ENCODE measurements at places on chromosomes 12 and 14.
A peak's percentile ranks its signal among the peaks of the same experiment; 100 is the strongest.

- DNase-seq, result no peak
Observed at GRCh38 chr12:112694065-112694464, 97.5 kb upstream of the RPH3A start.

GRCh38 chr12:6382982-6383381, 980 bp upstream of the LTBR start:
- no peak for DNase-seq

- DNase-seq, result no peak
Observed at GRCh38 chr12:111355201-111355925, 13.5 kb downstream of the PHETA1 start.

DNA sequence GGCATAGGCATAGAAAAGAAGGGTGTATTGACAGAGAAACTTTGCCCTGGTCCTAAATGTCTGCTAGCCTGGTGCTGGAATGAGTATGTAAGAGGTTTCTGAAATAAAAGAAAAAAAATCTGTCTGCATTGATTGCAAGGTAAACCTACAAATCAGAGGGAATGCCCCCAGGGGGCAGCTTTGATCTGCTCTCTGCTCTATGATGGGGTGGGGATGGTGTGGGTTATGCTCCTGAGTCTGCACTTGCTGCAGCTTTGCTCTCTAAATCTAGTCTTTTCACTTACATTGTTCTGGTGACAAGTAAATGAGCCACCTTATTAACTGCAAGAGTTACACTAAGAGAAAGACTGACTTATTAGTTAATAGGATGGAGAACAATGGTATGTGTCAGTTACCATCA, 468.4 kb upstream of the STXBP6 start:
- no peak for DNase-seq

DNA sequence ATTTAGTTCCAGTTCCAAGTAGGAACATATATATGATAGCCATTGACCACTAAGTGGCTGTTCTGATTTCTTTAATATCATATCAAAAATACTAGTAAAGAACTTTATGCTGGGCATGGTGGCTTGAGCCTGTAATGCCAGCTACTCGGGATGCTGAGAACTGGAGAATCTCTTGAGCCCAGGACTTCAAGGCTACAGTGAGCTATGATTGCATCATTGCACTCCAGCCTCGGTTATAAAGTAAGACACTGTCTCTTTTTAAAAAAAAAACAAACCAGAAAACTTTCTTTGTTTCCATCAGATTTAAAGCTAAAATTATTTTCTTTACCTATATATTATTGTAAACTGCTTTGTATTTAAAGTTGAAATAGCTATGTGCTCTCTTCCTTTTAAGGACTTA, 127.0 kb downstream of the SCAF11 start:
- peak; percentile 2 for DNase-seq

DNA sequence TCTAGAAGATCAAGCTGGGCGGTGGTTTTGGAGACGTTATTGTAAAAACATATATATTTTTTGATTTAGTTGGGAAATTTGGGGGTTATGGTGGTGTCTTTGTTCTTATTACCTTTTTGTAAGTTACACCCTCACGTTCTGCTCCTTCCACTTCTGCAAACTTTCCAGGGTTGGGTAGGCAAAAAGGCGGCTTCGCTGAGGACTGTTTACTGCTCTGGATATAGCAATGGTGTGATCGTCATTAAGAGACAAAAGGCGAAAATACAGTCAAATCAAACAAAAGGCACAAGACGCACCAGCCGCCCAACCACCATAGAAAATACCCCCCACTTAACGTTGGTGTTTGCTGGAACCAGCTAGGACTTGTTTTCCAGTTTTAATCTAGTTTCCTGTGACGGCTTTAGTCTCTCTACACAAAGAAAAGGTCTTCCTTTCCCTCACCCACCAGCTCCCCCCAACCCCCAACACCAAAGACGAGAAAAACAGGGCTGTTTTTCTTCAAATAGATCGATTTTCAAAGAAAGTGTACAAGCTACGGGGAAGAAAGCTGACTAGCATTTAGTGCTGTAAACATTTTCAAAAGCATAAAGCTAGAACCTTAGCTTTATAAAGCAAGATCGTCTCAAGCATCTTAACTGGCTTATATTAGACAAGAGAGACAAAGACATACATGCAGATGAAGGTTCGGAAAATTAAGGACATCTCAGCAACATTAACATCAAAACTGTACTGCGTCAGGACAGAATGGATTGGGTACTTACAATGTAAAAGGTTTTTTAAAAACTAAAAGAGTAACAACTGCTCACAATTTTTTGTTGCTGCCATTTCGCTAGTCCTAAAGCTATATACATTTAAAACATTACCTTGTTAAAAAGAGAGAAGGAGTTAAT, 2.0 kb upstream of the SETD1B start:
- peak; percentile 46 for DNase-seq

DNA sequence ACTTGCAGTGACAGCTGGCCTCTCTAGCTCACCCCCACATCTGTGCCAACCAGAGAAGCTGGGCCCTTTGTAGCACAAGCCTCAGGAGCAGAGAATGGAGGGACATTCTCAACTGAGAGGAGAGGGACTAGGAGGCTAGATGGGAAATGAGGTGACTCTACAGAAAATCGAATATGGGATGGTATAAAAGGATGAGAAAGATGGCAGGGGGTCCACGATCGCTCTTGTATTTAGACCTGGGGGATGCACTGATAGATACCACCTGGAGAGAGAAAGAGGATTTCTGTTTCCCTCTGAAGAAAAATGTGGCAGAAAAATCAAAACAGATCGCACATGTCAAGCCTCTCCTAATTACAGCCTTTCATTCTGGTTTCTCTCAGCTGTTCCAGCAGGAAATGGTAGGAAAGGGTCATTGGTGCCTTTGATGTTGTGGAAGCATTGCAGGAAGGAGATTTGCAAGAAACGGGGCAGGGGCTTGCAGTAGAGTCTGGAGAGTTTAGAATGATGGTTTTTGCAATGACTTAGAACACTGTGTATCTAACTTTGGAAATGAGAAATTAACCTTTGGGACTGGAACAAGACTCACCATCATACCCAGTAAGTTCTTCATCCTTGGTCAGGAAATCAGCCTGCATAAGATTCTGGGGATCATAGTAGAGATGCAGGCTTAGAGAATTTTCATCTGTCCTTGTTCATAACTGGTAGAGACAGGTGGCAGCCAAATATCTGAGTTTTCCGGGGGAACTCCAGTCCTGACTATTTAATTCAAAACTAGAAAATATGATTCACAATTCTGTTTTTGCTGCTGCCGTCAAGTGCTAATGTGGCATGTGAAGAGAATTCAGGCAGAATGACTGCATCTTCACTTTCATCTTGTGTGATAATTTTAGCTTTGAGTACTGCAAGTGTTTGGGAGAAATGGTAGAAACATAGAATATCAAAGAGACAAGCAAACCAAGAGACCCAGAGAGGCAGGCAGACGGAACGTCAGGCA, 98.8 kb downstream of the DAD1 start:
- no peak for DNase-seq

GRCh38 chr12:622416-622815, 40.8 kb downstream of the NINJ2 start:
- no peak for DNase-seq

GRCh38 chr14:68606176-68606575, 186.7 kb downstream of the ZFP36L1 start:
- no peak for DNase-seq

DNA sequence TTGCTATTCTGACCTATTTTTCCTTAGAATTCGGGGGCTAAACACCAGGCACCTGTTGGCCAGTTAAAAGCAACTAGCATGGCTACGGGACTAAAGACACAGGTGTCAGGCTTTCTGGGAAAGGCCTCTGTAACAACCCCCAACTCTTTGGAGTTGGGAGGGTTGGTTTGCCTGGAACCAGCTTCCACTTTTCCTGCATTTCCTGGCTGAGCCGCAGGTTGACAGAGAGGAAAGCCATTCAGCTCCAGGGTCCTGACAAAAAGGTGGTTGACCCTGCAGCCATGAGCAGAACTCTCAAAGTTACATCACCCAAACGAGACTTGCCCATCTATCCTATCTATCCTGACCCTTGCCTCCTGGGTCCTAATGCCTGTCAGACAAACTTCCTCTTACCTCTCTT, 375.4 kb upstream of the SFSWAP start:
- no peak for DNase-seq

GRCh38 chr12:93727911-93728310, 50.7 kb downstream of the CRADD start:
- no peak for DNase-seq

DNA sequence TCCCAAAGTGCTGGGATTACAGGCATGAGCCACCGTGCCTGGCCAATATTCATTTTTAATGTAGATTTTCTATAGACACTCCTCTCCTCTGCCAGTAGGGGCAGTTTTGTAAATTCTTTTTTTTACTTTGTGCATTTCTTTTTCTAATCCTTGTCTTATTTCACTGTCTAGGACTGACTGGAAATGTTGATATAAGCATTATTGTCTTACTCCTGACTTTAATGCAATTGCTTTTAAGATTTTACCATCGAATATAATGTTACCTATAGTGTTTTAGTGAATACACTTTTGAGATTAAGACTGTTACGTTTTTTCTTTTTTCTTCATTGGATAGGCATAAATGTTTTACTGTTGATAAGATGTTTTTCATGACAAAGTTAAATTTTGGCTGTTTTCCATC, 35.4 kb upstream of the EMP1 start:
- no peak for DNase-seq

GRCh38 chr12:100703868-100704267, 90.7 kb upstream of the ANO4 start:
- no peak for DNase-seq

- DNase-seq, result no peak
Observed at GRCh38 chr14:87967496-87967895, 25.5 kb downstream of the GALC start.

DNA sequence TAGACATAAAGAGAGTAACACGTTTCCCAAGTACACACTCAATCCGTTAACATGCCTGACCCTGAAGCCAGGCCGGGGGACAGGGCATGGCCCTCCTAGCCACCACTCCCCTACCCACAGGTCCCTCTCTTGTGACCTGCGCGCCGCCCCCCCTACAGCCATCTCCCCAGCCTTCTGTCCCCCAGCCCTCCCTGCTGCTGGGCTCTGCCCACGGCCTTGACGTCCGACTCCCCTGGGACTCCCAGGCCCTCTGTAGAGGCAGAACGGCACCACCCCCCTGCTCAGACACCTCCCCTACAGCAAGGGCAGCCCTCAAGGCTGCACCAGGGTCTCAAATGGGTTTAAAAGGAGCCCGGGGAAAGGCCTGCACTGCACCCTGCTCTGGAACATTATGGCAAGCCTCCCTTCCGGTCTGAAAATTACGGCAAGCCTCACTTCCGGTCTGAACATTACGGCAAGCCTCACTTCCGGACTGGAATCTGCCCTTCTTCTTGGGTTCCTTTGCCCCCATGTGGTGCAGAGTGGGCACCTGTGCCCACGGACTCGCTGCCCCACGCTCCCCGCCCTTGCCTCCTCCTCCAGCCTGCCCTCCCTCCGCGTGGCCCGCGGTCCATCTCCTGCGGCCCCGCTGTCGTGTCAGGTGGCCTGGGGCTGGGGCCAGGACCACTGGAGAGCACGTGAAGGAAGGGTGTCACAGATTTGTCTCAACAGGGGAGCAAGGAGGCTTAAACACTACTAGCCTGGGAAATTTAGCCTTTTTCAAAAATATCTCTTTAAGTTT, 77.6 kb downstream of the MOK start:
- peak; percentile 12 for DNase-seq

- DNase-seq, result no peak
Observed at GRCh38 chr14:94177806-94178205, 3.7 kb downstream of the PPP4R4 start.

- no peak for DNase-seq
Observed at GRCh38 chr14:72619881-72620280, 274.0 kb downstream of the DPF3 start.

GRCh38 chr14:28999656-29000055, 233.1 kb downstream of the FOXG1 start:
- DNase-seq, result no peak

GRCh38 chr14:92513966-92514843, 624 bp downstream of the RIN3 start:
- peak; percentile 34 for DNase-seq

GRCh38 chr14:92943855-92944570, 21.1 kb downstream of the CHGA start:
- DNase-seq, result no peak

DNA sequence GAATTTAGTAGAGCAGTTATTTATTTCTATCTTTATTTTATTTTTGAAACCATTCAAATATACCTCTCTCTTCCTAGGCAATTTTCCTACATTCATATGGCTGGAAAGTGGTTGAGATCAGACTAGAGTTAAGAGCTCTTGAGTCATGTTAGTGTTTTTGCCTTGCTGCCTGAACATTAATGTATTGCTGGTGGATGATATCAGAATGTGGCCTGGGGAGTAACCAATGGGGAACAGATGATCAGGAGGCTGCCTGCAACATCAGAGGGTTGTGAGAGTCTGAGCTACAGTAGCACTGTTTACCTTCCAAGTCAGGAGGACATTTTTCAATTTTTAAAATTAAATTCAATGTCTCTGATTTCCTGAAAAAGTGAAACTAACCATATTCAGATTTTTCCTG, 166.3 kb upstream of the TRHDE start:
- no peak for DNase-seq

GRCh38 chr12:14410177-14410576, 44.7 kb downstream of the ATF7IP start:
- DNase-seq, result no peak

DNA sequence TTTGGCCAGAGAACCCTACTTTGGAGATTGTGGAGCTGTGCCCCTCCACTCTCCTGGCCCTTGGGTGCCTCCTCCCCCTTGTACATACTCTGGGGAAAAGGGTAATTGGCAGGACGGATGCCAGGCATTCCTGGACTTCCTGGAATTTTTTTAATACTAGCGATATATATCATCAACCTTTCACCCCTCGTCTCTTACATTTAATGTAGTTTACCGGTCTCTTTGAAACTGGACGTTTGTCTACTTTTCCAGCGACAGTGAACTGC, 767 bp upstream of the CRY1 start:
- peak; percentile 83 for DNase-seq

- no peak for DNase-seq
Observed at GRCh38 chr12:112967858-112968257, 10.5 kb upstream of the OAS2 start.

DNA sequence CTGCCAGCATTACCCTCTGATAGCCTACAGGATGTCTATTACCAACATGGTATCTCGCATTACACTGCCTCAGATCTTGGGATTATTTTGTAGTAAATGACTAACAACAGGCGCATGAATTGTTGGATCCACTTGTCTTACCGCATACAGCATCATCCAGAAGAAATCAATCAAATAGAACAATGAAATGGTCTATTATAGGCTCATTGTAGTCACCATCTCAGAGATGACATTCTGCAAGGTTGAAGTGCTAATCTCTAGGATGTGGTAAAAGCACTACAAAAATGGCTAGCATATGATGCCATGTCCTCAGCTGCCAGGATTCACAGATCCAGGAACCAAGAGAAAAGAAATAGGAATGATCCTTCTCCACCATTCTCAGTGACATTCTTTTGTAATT, 52.0 kb downstream of the WASHC3 start:
- DNase-seq, result no peak

Data from AG10803 (cell line).